ENCODE measurements at places on chromosomes 7 and 10.
A peak's percentile ranks its signal among the peaks of the same experiment; 100 is the strongest.

DNA sequence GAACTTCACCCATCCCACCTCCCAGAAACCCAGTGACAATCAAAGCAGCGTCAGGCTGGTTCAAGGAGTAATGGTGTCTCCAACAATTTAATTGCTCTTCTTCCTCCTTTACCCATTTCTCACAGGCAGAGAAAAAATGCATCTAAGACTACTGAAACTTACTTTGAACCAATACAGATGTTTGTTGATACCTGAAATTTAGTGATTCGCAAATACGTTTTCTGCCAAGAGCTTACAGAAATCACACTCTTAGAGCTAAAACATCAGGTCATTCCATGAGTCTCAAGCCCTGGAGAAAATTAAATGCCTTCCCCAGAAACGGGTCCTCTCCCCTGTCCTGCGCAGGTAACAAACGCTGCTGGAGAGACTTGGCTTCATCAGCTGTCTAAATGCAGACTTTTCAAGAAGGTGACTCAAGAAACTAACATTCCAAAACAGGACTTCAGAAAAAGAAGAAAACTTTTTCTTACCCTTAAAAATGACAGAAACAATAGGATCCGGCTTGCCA, 443 bp downstream of the MYOF start:
- DNase-seq: peak; percentile 12

DNA sequence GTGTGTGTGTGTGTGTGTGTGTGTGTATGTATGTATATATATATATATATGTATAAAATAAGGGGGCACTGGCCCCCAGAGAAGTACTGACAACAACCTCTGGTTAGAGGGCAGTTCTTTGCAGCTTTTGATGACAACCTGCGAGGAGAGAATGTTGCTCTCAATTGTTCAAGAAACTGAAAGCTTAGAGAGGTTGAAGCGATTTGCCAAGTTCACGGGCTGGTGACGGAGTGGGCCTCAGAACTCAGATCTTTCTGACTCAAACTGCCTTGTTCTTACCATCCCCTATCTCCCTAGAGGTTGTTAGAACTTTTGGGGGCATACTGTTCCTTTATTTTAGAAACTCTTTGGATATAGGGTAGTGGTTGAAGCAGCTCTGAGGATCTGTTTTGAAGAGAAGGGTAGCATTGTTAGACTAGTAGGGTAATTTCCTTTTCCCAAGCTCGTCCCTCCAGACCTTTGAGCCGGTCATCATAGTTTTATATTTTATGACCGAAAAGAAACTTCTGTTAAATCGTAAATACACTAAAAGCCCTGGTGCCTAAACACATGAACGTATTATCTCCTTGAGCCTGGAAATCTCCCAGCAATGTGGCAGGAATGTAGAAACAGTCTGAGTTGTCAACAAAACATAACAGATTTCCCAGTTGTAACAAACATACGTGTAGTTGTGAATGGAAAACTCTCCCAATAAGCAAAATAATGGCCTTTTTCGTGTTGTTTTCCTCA, 541.7 kb upstream of the GALNT17 start:
- no peak for DNase-seq

GRCh38 chr7:112173568-112173905, 32.7 kb downstream of the DOCK4 start:
- no peak for DNase-seq

- no peak for DNase-seq
Measured at GRCh38 chr10:17729630-17730029, 22.4 kb upstream of the TMEM236 start.

DNA sequence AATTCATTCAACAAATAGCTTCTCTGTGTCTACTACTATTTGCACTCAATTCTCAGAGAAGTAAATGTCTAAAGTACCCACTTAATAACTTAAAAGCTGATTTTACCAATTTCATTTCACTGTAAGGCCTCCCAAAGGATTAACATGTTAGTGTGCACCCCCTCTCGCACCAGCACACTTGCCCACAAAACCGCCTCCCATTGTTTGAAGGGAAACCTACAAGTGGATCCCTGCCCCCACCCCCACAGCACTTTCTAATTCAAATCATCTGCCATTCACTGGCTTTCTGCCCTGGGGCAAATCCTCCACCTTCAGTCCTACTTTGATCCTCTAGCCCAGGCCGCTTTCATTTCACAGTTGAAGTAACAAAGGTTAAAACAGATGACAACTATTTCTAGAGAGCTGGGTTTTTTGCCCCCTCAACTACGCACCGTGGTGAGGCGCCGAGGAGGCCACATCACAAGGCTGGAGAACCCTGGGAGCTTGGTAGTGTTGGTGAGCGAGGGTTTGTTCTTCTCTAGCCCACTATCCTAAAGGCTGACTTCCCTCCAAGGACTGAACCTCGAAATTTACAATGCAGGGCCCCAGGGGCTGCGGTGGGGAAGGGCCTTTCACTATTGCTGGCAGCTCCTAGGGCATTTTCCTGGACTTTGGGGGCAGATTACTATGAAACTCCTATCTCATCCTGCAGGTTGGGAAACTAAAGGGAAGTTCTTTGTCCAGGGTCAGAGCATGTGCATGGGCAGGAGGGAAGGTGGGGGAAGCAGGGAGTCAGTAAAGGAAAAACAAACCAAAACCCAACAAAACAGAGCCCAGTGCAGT, 517.4 kb upstream of the ZMIZ1 start:
- DNase-seq: no peak

DNA sequence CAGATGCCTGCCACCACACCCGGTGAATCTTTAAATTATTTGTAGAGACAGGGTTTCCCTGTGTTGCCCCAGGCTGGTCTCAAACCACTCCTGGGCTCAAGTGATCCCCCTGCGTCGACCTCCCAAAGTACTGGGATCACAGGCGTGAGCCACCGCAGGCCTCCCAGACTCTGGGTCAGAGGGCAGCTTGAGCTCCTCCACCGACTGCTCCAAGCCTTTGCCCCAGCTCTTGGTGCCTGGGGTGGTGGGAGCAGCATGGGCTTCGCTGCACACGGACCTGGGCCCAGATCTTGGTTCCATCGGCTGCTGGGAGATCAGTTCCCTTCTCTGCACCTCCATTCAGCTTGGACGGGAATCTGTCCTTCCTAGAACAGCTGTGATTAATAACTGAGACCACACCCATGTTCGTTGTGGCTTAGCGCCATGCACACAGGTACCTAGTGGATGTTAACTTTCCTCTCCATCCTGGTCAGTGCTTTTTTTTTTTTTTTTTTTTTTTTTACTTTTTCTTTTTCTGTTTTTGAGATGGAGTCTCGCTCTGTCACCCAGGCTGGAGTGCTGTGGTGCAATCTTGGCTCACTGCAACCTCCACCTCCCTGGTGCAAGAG, 125.3 kb downstream of the CUX1 start:
- no peak for DNase-seq

- no peak for DNase-seq
Measured at GRCh38 chr7:90988516-90988915, 275.7 kb upstream of the FZD1 start.

GRCh38 chr7:138519061-138519798, 59.2 kb downstream of the TRIM24 start:
- no peak for DNase-seq

DNA sequence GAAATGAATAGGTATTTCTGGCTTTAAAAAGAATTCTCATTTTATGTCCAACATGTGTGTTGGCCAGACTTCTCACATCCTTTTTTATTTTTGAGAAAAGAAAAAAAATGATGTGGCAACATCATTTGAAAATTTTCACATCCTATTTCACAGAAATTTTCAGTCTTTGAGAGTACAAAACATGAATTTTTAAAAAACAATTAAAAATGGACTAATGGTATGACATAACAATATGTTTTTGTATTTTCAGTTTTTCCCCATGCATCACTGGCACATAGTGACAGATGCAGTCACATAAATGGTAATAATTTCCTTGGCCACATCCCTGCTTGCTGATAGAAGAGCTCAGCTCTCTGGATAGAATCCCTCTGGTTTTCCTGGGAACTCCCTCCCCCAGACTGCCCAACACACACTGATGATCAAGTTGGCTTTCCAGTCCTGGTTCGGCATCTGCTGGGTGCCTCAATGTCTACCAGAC, 188.5 kb upstream of the AGR3 start:
- DNase-seq: no peak

- DNase-seq: no peak
Measured at GRCh38 chr7:46494441-46494840, 573.4 kb upstream of the IGFBP3 start.

DNA sequence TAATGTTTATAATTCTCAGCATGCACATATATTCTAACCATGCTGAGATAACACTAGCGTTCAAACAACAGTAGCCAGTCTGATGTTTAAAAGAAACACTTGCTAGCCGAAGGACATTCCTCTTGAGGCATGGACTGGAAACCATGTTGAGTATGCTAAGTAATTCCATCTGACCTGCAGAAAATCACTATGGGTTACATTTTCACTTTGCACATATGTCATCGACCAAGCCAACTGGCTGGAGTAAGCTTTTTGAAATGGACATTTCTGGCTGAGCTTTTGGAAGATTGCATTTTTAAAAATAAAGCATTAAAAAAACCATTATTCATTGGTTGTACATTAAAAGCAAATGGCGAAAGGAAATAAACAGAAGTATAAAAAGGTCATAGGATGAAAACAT, 88.2 kb downstream of the BBS9 start:
- no peak for DNase-seq

DNA sequence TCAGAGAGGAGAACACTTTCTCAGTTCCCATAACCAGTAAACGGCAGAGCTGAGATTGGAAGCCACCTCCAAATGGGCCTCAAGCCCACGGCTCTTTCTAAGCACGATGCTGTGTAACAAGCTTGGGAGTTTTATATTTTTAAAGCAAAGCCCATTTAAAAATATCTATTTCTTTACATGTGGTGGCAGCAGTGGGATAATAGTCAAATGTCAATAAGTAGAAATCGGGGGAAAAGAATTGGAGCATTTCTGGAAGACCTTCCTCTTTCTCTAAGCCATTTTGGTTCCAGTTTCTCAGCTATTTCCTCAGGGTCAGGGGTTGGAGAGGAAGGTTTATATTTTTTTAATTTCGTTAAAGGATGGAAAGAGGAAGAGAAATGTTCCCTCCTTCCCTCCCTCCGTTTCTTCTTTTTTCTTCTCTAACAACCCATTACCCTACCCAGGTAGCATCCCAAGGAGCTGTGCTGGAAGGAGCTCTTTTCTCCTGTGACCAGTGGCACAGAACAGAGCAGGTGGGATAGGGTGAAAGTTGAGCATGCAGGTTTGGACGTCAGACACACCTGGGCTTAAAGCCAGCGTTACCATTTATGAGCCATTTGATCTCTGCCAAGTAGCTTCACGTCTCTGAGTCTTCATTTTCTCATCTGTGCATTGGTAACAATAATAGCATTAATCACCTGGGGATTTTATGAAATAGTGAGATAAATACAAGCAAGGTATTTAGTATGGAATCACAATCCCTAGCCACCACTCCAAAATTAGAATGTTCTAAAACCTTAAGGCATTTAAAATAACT, 515.7 kb downstream of the RPS24 start:
- DNase-seq: no peak

- peak; percentile 44 for DNase-seq
Measured at GRCh38 chr10:72692994-72693781, 1.2 kb downstream of the MCU start.

DNA sequence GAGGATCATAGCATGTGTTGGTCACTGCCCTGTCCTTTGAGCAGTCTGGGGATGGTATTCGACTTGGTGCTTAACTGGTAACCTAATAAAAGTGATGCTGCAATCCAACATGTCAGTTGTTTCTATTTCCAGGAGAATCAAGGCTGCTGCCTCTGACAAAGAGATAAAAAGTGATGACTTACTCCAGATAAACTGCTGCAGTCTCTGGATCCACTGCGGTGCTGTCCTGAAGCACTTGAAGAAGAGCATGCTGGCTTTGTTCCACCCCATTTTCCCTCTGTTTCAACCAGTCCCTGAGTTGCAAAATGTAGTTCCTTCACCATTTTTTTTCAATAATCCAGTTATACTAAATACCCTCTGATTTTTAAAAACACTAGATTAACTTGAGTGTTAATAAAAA, 403.5 kb upstream of the ANKRD30A start:
- no peak for DNase-seq

DNA sequence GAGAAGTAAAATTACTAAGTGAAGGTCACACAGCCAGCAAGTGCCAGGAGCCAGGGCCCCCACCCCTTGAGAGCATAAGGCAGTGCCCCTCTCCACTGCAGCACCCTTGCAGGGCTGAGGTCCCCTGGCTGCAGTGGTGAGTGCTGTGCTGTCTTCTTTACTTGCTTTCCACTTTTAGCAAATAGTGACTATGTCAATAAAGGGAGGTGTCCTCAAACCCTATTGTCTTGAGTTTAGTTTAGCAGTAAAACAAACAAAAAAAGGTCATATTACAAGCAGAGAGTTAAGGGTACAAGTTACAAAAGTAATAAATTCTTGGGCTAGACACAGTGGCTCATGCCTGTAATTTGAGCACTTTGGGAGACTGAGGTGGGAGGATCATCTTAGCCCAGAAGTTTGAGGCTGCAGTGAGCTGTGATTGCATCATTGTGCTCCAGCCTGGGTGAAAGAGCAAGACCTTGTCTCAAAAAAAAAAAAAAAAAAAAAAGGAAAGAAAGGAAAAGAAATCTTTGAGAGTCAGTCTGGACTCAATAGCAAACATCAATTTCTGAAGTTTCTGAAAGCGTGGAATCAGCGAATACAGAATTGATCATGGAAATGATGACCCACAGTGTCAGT, 39.0 kb upstream of the KIF5B start:
- DNase-seq: no peak

DNA sequence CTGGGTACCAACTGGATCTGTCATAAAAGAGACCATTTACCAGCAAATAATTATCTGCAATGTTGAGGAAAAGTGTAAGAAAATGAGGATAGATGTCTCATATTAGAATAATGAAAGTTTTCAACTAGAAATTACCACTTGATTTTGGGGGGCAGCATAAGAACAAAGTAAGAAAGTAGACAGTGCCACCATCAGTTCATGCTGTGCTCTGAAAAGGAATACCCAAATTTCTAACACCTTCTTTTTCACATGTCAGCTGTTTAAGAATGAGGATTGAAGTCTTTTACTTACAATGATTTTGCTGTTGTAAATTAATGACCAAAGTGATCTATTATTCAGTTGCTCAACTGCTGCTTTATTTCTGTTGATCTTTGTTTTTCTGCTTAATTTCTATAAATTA, 578.3 kb downstream of the ETV1 start:
- no peak for DNase-seq

DNA sequence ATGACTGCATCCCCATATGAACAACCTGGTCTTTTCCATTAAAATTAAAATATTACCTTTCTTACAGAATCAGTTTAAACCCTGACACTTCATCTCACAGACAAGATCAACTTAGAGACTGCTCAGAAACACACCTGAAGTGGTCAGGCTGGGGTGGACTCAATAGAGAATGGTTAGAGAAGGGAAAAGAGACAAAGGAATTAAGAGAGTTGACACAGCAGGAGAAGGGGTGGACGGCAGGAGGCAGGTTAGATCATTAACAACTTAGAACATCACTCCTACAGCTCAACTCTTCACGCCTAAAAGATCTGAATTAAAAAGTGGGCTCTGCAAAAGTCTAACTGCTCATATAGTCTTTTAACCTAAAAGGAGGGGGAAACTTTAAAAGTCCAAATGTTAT, 157.7 kb upstream of the COL1A2 start:
- no peak for DNase-seq

Measured in natural killer cell (primary cell).